ENCODE measurements at places on chromosomes 11 and 22. TPM values are rescaled to one million over a fixed set of nuclear protein-coding genes. Genes with fewer than 3 reads are reported as not detected.

Gene IL17REL
- total RNA-seq = 0.51 TPM

Gene TUB
- total RNA-seq = 23.5 TPM

Gene MSANTD2
- 33.6 TPM for total RNA-seq

Gene FAT3
- total RNA-seq = 108 TPM

Gene OR5B17
- total RNA-seq = not detected

DNA sequence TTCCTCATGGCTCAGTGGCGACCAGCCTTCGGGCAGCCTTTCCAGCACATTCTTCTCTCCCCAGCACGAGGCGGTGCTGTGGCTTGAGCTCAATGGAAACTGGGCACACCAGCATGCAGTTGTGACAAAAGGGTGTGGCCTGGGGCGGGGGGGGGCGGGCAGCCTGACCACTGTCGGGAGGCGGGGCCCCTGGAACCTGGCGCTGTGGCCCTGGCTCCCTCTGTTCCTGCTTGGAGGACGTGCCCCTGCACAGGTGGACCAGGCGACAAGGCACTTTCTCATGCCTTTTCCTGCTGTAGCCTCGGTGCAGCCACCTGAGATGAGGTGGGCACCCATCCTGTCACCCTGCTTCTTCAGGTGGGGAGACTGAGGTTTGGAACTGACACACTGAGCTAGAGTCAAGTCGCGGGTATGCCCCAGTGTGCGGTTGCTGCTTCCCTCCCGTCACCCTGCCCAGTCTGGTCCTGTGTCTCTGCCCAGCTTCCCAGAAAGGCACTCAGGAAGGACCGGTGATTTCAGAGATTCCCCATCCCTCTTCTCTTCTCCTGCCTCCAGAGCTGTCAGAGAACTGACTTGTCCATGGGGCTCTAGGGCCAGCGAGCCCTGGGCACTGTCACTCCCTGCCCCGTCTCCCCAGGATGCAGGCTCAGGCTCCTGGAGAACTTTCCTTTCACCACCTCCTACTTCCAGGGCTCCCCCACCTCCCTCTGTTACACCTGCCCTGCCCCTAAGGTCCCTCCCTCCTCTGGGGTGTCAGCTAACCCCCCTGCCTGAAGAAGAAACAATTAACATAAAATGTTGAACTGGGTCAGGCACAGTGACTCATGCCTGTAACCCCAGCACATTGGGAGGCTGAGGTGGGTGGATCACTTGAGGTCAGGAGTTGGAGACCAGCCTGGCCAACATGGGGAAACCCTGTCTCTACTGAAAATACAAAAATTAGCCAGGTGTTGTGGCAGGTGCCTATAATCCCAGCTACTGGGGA is 9.9 kb downstream of the B3GAT1 start:
- H3K4me3 ChIP-seq = no peak overlapping the region
- H3K4me1 ChIP-seq = no peaks in the 10 kb centered on the region
- no peaks in the 10 kb centered on the region for H3K27me3 ChIP-seq
- no peak for DNase-seq

DNA sequence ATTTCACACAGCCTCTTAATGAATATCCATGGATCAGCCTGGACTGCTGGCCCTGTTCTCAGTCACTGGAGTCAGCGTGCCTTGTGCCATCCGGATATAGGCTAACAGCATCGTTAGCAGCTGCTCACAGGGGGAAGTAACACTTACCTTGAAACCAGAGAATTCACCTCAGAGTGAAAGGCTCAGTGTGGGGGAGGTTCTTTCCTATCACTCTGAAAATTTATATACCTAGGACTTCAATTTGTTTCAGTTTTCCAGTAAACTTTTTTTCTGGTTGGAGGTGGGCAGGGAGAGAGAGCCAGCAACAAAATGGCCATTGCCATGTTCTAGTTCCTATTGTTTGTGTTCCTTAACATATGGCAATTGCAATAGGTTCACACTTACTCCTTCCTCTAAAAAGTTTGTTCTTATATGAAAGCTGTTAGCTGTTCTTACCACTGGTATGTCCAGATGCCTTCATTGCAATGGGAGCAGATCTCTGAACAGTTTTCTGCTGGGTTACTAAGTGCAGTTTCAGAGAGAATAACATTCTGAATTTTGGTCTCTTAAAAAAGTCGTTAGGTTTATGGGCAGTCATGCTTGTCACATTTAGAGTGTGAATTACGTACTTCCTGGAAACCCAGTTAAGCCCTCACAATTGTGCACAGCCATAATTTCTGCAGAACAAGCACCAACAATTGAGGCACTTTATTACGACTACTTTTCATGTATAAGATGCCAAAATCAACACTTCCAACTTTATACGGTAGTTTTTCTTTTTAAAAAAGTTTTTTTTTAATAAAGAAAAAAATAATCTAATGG is 247.6 kb downstream of the CADM1 start:
- H3K27ac ChIP-seq = no peak overlapping the region
- DNase-seq = no peak
- no peaks in the 10 kb centered on the region for H3K36me3 ChIP-seq
- H3K4me1 ChIP-seq = peaks cover under 1% of the 10 kb centered on the region
- no peaks in the 10 kb centered on the region for H3K27me3 ChIP-seq

DNA sequence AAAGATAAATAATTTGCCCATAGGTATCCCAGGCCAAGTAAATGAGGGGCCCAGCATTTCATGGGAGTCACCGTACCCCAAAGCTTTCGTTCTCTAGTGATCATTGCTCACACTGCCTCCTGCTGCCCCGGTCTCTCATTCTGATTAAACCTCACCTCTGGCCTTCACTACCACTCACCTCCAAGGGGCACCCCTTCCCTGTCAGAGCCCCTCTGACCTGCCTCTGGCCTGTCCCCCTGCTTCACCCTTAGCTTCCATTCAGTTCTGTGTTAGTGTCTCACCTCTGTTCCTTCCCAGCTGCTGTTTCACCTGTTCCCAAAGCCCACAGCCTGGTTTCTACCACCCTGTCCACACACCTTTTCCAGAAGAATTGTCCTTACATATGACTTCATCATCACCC is 150.3 kb upstream of the E2F8 start:
- no peaks in the 10 kb centered on the region for H3K4me1 ChIP-seq
- no peak overlapping the region for H3K27ac ChIP-seq
- no peaks in the 10 kb centered on the region for H3K27me3 ChIP-seq
- DNase-seq = no peak

- H3K36me3 ChIP-seq = no peaks in the 10 kb centered on the region
- H3K4me1 ChIP-seq = peaks cover 11% of the 10 kb centered on the region
- H3K27me3 ChIP-seq = peaks cover 5% of the 10 kb centered on the region
- no peak overlapping the region for H3K27ac ChIP-seq
- no peak overlapping the region for H3K4me3 ChIP-seq
Observed at GRCh38 chr11:116730601-116731000, 42.2 kb downstream of the BUD13 start.

DNA sequence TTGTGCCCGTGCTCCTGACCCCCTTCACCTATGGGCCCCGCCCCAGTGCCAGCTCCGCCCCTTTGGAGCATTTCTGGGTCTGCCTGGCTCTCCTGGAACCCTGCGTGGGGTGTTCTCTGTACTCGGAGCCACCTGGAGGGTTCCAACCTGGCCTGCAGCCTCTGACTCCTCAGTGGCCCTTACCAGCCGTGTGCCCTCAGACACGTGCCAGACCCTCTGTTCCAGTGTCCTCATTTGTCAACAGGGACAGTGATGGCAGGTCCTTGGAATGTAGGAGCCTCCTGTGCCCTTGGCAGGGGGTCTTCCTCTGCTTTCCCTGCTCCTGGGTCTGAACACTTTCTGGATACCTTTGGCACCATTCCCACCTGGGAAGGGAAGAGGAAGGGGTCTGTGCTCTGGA is 96.4 kb downstream of the CACNA1I start:
- no peaks in the 10 kb centered on the region for H3K4me1 ChIP-seq
- no peak overlapping the region for H3K27ac ChIP-seq
- peaks cover 13% of the 10 kb centered on the region for H3K27me3 ChIP-seq
- H3K36me3 ChIP-seq = no peaks in the 10 kb centered on the region
- no peak overlapping the region for H3K4me3 ChIP-seq

DNA sequence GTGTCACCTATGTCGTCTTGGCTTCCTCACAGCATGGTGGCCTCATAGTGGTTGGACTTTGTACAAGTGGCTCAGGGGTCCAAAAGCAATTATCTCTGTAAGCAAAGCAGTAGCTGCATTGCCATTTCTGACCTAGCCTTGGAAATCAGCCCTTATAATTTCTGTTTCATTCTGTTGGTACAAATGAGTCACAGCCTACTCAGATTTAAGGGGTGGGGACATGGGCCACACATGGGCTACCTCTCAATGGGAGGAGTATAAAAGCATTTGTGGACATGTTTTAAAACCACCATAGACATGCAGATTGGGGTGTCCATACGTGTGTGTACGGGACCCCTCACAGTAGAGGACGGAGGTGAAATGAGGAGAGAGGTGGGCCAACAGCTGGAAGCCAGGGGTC is 41.6 kb downstream of the CHRDL2 start:
- H3K4me1 ChIP-seq = no peaks in the 10 kb centered on the region
- H3K36me3 ChIP-seq = no peaks in the 10 kb centered on the region
- DNase-seq = no peak
- no peak overlapping the region for H3K27ac ChIP-seq
- H3K27me3 ChIP-seq = no peaks in the 10 kb centered on the region
- no peak overlapping the region for H3K4me3 ChIP-seq

- no peaks in the 10 kb centered on the region for H3K36me3 ChIP-seq
- H3K4me3 ChIP-seq = no peak overlapping the region
- H3K27ac ChIP-seq = no peak overlapping the region
- DNase-seq = no peak
Observed at GRCh38 chr11:68665436-68665835, 18.9 kb upstream of the GAL start.

DNA sequence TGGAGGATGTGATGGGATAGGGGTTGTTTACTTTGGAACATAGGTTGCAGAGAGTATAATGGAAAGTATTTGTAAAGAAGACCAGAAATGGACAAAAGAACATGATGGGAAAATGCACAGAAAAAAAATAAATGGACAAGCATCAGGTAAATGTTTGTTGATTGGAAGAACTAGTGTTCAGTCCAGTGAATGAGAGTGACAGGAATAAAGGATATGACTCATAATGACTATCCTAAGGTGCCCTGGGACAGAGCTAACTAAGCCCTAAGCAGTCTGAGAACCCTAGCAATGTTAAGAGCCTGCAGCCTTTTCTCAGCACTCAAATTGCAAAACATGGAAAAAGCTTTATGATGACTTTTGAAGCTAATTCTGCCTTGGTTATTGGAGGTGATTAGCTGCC is 732.8 kb upstream of the ANO5 start:
- no peaks in the 10 kb centered on the region for H3K36me3 ChIP-seq
- no peaks in the 10 kb centered on the region for H3K4me1 ChIP-seq
- H3K27me3 ChIP-seq = no peaks in the 10 kb centered on the region
- H3K27ac ChIP-seq = no peak overlapping the region
- H3K4me3 ChIP-seq = no peak overlapping the region

GRCh38 chr11:82507288-82507687 is 226.4 kb downstream of the FAM181B start:
- no peaks in the 10 kb centered on the region for H3K27me3 ChIP-seq
- DNase-seq = no peak
- no peak overlapping the region for H3K4me3 ChIP-seq
- H3K4me1 ChIP-seq = no peaks in the 10 kb centered on the region

GRCh38 chr11:60831501-60832079 is 10.3 kb upstream of the CCDC86 start:
- H3K27ac ChIP-seq = no peak overlapping the region
- DNase-seq = no peak
- no peak overlapping the region for H3K4me3 ChIP-seq
- H3K36me3 ChIP-seq = no peaks in the 10 kb centered on the region
- H3K4me1 ChIP-seq = no peaks in the 10 kb centered on the region

- H3K36me3 ChIP-seq = no peaks in the 10 kb centered on the region
- peaks cover 9% of the 10 kb centered on the region for H3K4me1 ChIP-seq
Observed at GRCh38 chr22:33921525-33922348, 1.5 kb upstream of the LARGE1 start.

- no peak for DNase-seq
- H3K27ac ChIP-seq = no peak overlapping the region
- no peak overlapping the region for H3K4me3 ChIP-seq
- no peaks in the 10 kb centered on the region for H3K27me3 ChIP-seq
- H3K4me1 ChIP-seq = no peaks in the 10 kb centered on the region
- H3K36me3 ChIP-seq = no peaks in the 10 kb centered on the region
Observed at GRCh38 chr11:76408171-76408965, 27.2 kb downstream of the GVQW3 start.

DNA sequence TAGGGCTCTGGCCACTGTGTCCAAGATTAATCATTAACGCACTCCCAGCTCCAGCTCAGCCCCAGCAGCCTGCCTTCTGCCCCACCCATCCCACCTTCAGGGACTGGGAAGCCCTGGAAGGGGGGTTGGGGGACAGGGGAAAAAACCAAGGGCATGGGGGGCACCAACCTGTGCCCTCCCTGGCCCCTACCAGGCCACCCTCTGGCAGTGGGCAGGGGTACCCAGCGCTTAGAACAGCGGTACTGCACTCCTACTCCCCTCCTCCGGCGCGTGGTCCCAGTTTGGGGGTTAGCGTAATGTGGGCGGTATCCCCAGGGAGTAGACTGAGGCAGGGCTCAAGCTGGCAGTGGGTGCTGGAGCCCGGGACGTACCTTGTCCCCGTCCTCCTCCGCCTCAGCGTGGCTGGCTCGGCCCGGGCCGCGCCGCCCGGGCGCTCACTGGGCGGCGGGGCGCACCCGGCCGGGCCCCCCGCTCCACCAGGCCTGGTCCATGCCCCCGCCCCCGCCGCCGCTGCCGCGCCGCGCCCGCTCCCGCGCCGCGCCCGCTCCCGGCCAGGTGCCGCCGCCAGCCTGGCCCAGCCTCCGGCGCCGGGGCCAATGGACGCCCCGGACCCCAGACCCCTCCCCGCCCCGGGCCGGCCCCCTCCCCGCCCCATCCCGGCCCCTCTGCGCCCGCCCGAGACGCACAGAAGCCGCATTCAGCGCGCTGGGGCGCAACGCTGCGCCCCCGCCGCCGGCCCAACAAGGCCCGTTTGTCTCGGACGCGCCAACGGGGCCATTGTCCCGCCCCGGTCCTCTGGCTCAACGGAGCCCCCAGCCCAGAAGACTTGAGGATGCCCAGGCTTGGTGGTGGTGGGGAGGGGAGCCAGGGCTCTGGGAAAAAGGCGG is at the start of gene GAL3ST1:
TSS of gene GAL3ST1 (minus strand) at position 571 of the 887 bp plus-strand sequence. CDS start 17,273 bp downstream, outside the sequence.
- peak within 1 kb of the TSS; percentile 52 for H3K27ac ChIP-seq
- peaks cover 2% of the 10 kb centered on the region for H3K4me1 ChIP-seq
- no peak within 1 kb of the TSS for H3K4me3 ChIP-seq

- no peaks in the 10 kb centered on the region for H3K27me3 ChIP-seq
- peaks cover 9% of the 10 kb centered on the region for H3K4me1 ChIP-seq
- H3K36me3 ChIP-seq = no peaks in the 10 kb centered on the region
- H3K4me3 ChIP-seq = no peak overlapping the region
- peak; percentile 87 for DNase-seq
Observed at GRCh38 chr22:19943082-19944026, 1.7 kb upstream of the TXNRD2 start.

DNA sequence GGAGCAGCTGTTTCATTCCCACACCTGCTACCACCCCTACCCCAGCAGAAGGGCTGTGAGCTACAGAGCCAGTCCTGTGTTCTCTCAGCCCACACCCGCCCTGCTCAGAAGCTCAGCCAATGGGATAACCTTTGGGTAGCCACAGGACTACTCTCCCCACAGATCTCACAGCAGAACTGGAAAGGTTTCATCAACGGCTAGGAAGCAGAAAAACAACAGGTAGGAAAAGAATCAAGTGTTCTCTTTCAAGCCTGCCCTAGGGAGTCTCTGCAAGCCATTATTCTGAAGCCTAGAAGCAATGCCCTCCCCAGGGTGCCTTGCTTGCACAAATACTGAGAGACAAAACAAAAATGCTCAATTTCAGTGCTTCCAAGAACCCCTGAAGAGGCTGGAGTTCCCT is 77.2 kb downstream of the TMPRSS5 start:
- H3K36me3 ChIP-seq = no peaks in the 10 kb centered on the region
- DNase-seq = no peak
- H3K4me1 ChIP-seq = no peaks in the 10 kb centered on the region
- no peaks in the 10 kb centered on the region for H3K27me3 ChIP-seq
